ENCODE measurements at places on chromosomes 2 and 18.

- no peaks in the 10 kb centered on the region for H3K27me3 ChIP-seq
- H3K27ac ChIP-seq = no peak overlapping the region
- no peaks in the 10 kb centered on the region for H3K36me3 ChIP-seq
- no peak for DNase-seq
- no peak overlapping the region for H3K4me3 ChIP-seq
Measured at GRCh38 chr2:26938399-26939118, 31.9 kb upstream of the MAPRE3 start.

DNA sequence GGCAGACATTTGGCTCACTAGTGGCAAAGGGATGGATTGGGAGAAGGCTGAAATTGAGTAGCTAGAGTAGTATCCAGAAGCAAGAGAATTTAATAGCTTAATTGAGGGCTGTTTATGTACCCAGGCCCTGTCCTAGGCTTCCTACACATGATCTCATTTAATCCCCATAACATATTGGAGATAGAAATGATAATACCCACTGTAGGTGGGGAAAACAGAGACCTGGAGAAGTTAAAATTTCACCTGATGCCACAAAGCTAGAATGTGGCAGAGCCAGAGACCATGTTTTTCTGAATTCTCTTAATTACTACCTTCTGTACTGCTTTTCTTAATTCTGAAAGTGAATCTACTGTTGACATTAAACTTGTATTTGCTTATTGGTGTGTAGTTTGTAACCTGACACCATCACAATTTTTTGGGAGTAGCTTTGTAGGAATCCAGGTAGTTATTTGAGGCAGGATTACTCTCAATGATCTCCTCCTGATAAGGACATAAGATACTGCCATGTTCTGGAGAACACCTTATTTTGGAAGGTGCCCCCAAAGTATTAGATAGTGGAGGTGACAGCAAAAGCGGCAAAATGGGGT is 42.2 kb downstream of the RAB10 start:
- H3K4me3 ChIP-seq = no peak overlapping the region
- no peak overlapping the region for H3K27ac ChIP-seq
- peaks cover 26% of the 10 kb centered on the region for H3K4me1 ChIP-seq
- DNase-seq = no peak

DNA sequence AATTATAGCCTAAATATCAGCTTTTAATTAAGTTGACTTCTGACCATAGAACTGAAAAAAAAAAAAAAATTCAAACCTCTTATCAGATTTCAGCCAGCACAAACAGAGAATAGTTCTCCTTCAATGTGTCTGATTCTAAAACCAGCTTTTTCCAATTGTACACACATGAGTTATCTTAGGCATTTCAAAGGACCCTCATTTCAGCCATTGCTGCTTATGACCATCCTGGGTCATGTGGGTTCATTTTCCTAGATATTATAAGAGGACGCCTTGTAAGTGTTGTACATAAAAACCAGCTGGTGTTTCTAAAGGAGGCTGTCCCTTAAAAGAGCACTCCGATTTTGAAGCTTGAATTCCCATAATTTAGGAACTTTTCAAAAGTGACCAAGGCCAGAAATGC is 62.3 kb upstream of the DYNC1I2 start:
- H3K36me3 ChIP-seq = no peaks in the 10 kb centered on the region
- no peak for DNase-seq
- H3K4me3 ChIP-seq = no peak overlapping the region
- H3K27me3 ChIP-seq = no peaks in the 10 kb centered on the region
- H3K27ac ChIP-seq = no peak overlapping the region

GRCh38 chr2:226327830-226328229 is 471.8 kb downstream of the IRS1 start:
- H3K4me1 ChIP-seq = peaks cover 11% of the 10 kb centered on the region
- DNase-seq = no peak
- no peaks in the 10 kb centered on the region for H3K27me3 ChIP-seq
- H3K27ac ChIP-seq = no peak overlapping the region
- no peak overlapping the region for H3K4me3 ChIP-seq

- no peaks in the 10 kb centered on the region for H3K27me3 ChIP-seq
- DNase-seq = no peak
- H3K4me1 ChIP-seq = peaks cover 7% of the 10 kb centered on the region
- H3K36me3 ChIP-seq = no peaks in the 10 kb centered on the region
- H3K27ac ChIP-seq = no peak overlapping the region
- no peak overlapping the region for H3K4me3 ChIP-seq
Measured at GRCh38 chr2:219426534-219427136, 8.0 kb upstream of the SPEG start.

- DNase-seq = no peak
- no peaks in the 10 kb centered on the region for H3K36me3 ChIP-seq
- H3K27me3 ChIP-seq = no peaks in the 10 kb centered on the region
- H3K27ac ChIP-seq = no peak overlapping the region
- H3K4me1 ChIP-seq = no peaks in the 10 kb centered on the region
- H3K4me3 ChIP-seq = no peak overlapping the region
Measured at GRCh38 chr18:53797998-53798495, 426.4 kb downstream of the MBD2 start.

- H3K4me3 ChIP-seq = no peak overlapping the region
- H3K27me3 ChIP-seq = no peaks in the 10 kb centered on the region
- peaks cover 18% of the 10 kb centered on the region for H3K4me1 ChIP-seq
- H3K27ac ChIP-seq = peak overlapping the region; percentile 46
Measured at GRCh38 chr2:181411105-181411849, 45.9 kb upstream of the ITGA4 start.

GRCh38 chr2:229646186-229646723 is 68.1 kb downstream of the DNER start:
- no peak for DNase-seq
- no peak overlapping the region for H3K4me3 ChIP-seq
- H3K4me1 ChIP-seq = no peaks in the 10 kb centered on the region
- H3K36me3 ChIP-seq = no peaks in the 10 kb centered on the region
- H3K27me3 ChIP-seq = no peaks in the 10 kb centered on the region

DNA sequence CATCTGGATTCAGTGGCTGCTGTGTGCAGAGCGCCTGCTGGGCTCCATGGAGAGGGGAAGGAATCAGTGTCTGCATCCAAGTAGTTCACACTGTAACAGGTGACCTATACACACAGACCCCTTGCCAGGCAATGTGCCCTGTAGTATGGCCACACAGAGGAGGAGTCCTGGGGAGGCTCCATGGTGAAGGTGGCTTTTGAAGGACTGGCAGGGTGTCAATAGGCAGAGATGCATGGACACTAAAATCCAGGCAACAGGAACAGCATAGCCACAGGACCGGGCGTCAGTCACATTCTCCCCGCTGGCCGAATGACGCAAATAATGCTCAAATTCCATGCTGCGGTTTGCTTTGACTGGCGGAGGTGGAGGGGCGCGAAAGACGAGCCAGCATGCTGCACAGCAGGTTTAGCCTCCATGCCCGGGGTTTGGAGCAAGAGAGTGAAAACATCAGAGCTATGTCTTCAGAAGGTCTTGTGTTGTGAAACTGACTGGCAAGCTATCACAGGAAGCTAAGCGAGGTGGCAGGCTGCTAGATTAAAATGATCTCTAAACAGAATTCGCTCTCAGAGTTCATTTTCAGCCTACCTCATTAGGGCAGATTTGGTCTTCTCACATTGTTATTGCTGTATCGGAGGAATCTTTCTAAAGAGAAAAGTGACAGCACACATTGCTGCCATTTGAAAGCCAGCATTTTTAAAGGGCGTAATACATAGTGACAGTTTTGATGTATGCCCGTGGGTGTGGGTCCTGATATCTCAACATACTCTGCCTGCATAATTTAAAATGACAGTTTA is 1.2 kb upstream of the CHMP1B start:
- no peak overlapping the region for H3K27ac ChIP-seq
- peaks cover 20% of the 10 kb centered on the region for H3K4me1 ChIP-seq
- H3K27me3 ChIP-seq = no peaks in the 10 kb centered on the region
- DNase-seq = peak; percentile 47
- H3K4me3 ChIP-seq = no peak overlapping the region

DNA sequence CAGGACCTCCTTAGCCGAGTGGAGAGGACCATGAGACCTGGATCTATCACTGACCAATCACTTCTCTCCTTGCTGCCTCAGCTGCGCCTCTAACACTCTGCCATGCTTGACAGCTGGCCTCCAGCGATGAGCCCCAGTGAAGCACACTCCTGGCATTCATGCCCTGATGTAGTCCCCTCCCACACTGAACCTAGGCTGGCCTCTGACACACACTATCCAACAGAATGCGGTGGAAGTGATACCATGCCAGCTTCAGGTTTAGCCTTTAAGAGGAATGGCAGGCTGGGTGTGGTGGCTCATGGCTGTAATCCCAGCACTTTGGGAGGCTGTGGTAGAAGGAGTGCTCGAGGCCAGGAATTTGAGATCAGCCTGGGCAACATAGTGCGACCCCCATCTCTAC is 73.7 kb upstream of the LAPTM4A start:
- no peaks in the 10 kb centered on the region for H3K27me3 ChIP-seq
- H3K4me1 ChIP-seq = no peaks in the 10 kb centered on the region
- DNase-seq = no peak
- no peaks in the 10 kb centered on the region for H3K36me3 ChIP-seq

DNA sequence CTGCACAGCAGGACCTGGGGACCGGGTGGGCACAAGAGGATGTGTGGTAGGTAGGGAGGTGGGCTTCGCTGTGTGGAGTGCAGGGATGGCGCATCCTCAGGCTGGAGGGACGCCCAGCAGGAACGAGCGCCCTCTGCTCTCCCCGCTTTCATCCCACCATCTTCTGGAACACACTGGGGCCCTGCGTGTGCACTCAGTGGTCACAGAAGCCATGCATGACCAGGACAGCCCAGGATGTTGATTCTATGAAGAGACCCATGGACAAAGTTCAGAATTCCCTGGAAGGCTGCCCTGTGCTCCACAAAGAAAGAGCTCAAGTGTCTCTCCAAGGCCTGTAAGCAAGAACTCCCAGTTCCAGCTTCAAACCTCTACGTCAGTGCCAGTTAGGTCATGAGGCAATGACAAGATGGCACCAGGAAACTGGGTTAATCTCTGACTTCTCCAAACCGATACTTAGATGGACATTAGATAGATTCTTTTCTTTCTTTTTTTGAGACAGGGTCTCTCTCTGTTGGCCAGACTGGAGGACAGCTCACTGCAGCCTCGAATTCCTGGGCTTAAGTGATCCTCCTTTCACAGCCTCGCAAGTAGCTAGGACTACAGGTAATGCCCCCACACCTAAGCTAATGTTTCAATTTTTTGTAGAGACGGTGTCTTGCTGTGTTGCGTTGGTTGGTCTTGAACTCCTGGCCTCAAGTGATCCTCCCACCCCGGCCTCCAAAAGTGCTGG is 3.4 kb downstream of the SLC66A2 start:
- no peak overlapping the region for H3K27ac ChIP-seq
- H3K4me1 ChIP-seq = peaks cover 11% of the 10 kb centered on the region
- H3K4me3 ChIP-seq = no peak overlapping the region
- peaks cover 40% of the 10 kb centered on the region for H3K27me3 ChIP-seq
- DNase-seq = no peak

DNA sequence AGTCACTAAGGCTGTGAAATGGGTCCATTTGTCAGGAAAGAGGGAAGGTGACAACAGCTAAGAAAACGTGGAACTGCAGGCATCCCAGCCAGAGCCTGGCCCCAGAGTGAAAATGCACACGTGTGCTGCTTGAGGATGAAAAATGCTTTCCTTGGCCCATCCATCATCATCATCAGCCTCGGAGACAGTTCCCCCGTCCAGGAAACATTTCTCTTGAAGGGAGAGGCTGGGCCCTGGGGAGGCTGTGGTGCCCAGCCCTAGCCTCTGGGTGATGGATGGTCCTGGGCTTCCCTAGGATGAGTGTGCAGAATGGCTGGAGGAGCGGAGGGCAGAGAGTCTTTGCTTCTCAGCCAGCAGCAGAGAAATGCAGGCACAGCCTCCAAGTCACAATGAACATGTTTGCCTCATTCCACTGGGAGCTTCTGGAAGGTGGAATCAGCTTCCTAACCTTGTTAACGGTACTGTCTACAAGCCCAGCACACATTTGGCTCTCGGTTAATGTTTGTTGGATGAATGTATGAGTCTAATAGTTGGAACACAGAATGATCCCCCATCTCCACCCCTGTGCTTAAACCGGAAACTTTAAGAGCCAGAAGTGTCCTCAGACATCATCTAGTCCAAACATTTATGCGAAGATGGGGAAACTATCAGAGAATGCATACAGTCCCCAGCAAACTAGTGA is 164.0 kb downstream of the RDH14 start:
- no peaks in the 10 kb centered on the region for H3K27me3 ChIP-seq
- H3K4me3 ChIP-seq = no peak overlapping the region
- no peak for DNase-seq
- no peaks in the 10 kb centered on the region for H3K4me1 ChIP-seq

DNA sequence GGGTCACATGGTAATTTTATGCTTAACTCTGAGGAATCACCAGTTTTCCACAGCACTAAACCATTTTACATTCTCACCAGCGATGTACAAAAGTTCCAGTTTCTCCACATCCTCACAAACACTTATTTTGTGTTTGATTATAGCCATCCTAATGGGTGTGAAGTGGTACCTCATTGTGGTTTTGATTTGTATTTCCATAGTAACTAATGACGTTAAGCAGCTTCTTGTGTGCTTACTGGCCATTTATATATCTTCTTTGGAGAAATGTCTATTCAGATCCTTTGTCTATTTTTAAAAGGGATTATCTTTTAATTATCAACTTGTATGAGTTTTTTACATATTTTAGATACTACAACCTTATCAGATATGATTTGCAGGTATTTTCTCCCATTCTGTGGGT is 42.0 kb downstream of the CCDC150 start:
- H3K27ac ChIP-seq = no peak overlapping the region
- H3K36me3 ChIP-seq = peaks cover 26% of the 10 kb centered on the region
- H3K4me3 ChIP-seq = no peak overlapping the region
- DNase-seq = no peak
- no peaks in the 10 kb centered on the region for H3K4me1 ChIP-seq
